Thoracic aorta (tissue), 2 donors: ENCODE measurements at places on chromosomes 4 and X. TPM values are rescaled to one million over a fixed set of nuclear protein-coding genes. Genes with fewer than 3 reads are reported as not detected.

Gene FRMD7
- total RNA-seq: 0.27 TPM

Gene STARD8
- 15.8 TPM for total RNA-seq

Gene DMD
- total RNA-seq: 233 TPM

Gene XAGE1B
- total RNA-seq: not detected

- H3K4me1 ChIP-seq: no peaks in the 10 kb centered on the region
- no peak overlapping the region for H3K4me3 ChIP-seq
- no peak for DNase-seq
- H3K27me3 ChIP-seq: no peaks in the 10 kb centered on the region
- no peak overlapping the region for H3K27ac ChIP-seq
- H3K36me3 ChIP-seq: no peaks in the 10 kb centered on the region
Measured at GRCh38 chr4:103754844-103755243, 35.1 kb upstream of the TACR3 start.

DNA sequence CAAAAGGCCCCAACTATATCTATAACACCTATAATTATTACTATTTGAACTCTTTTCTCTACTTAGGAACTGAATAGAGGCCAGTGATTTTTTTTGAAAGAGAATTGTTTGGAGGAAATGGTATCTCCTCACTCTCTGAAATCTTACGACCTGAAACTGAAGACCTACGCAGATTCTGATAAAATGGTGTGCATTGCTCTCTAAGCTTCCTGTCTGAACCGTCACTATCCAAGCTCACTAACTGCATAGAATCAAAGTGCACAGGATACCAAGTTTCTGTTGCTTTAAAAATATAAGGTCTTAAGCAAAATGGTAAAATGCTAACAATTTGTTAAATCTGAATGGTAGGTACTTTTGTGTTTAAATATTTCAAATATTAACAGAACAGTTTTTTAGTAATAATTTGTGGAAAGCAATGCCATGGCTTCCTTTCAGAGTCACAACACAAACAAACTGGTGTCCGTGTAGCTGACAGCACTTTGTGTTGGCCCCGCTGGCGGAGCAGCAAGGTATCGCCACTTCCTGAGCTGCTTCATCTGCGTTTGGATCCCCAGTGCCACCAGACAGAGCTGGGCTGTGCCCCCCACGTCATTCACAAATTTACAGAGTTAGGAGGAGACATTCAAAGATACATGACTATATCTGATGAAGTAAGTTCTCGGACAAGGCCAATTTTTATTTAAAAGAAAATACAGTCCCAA lies 313.9 kb downstream of the FBXW7 start:
- no peaks in the 10 kb centered on the region for H3K4me1 ChIP-seq
- H3K36me3 ChIP-seq: no peaks in the 10 kb centered on the region
- H3K4me3 ChIP-seq: no peak overlapping the region

DNA sequence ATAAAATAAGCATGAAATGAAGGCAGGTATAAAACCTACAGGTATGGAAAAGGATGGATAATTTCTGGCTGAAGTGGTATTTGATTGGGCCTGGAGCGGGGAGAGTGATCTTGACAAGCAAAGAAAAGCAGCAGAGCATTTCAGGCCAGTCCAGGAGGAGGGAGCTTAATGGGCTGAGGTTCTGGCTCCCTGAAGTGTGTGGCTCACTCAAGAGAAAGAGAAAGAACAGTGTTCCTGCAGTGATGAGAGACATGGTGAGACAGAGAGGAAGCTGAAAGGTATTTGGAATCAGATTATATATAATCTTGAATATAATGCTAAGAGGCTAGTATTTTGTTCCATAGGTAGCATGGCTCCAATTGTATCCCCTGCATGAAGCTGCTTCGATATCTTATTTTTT lies 153.5 kb downstream of the MGST2 start:
- H3K4me3 ChIP-seq: no peak overlapping the region
- H3K4me1 ChIP-seq: peaks cover 10% of the 10 kb centered on the region
- H3K27ac ChIP-seq: no peak overlapping the region
- H3K27me3 ChIP-seq: no peaks in the 10 kb centered on the region

DNA sequence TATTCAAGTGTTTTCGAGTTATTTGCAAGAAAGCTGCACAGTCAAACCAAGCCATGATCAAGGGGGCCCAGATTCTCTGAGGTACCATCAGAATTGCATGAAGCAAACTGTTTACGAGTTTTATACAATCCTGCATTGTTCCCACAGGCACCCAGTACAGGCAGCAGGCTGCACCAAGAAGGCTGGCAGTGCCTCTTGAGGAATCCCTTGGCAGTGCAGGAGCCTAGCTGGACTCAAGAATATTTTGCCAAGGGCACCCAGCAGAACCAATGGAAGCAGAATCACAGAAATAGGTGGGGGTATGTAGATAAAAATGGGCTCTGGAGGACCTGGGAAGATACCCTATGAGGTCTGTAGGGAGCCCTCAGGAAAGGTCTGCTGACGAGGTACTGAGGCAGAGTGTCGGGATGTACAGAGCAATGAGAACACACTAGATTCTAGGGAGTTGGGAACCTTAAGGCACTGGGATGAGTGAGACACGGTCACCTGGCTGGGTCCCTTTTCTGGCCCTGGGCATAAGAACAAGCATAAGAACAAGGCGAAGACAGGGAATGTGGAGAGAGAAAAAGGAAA lies 2.5 kb upstream of the PLP1 start:
- no peak overlapping the region for H3K27ac ChIP-seq
- no peak for DNase-seq
- no peaks in the 10 kb centered on the region for H3K27me3 ChIP-seq
- no peaks in the 10 kb centered on the region for H3K4me1 ChIP-seq

Gene JCHAIN
- total RNA-seq: 1.6 TPM

GRCh38 chr4:140257461-140258305 lies 103.7 kb upstream of the MAML3 start:
- peaks cover 7% of the 10 kb centered on the region for H3K4me1 ChIP-seq
- H3K27me3 ChIP-seq: no peaks in the 10 kb centered on the region
- no peak overlapping the region for H3K4me3 ChIP-seq
- H3K27ac ChIP-seq: no peak overlapping the region
- H3K36me3 ChIP-seq: no peaks in the 10 kb centered on the region
- DNase-seq: no peak

DNA sequence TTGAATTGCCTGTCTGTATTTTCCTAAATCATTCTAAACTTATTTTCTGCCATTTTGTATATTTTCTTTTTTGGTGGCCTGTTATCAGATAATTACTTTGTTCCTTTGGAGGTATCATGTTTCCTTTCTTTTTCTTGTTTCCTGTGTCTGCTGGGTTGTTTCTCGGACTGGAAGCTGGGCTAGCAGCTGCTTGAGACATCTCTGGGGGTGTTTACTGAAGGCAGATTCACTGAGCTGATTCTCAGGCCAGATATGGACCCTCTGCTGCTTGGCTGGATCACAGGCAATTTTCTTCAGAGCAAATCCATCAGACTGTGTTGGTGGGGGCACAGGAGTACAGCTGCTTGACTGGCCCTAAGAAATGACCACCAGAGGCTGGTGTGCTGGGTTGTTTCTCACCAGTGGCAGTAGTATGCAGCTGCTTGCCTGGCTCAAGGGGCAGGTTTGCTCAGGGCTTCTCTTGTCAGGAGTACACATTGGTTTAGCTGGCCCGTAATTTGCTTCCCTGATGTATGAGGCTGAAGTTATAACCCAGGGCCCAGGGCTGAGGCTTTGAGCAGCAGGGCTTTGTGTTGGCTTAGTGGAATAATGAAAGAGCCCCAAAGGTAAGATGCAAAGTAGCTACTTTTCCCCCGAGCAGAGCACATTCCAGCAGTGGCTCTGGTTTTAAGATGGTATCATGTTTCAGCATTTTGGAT lies 680.6 kb downstream of the TECRL start:
- no peaks in the 10 kb centered on the region for H3K27me3 ChIP-seq
- H3K4me3 ChIP-seq: no peak overlapping the region
- H3K27ac ChIP-seq: no peak overlapping the region
- DNase-seq: no peak
- H3K4me1 ChIP-seq: no peaks in the 10 kb centered on the region
- H3K36me3 ChIP-seq: no peaks in the 10 kb centered on the region

Gene GPR101
- total RNA-seq: not detected

- H3K36me3 ChIP-seq: no peaks in the 10 kb centered on the region
- no peak overlapping the region for H3K4me3 ChIP-seq
- DNase-seq: no peak
- no peaks in the 10 kb centered on the region for H3K27me3 ChIP-seq
- no peaks in the 10 kb centered on the region for H3K4me1 ChIP-seq
Measured at GRCh38 chr4:189177130-189177529, 763.5 kb upstream of the FRG1 start.

DNA sequence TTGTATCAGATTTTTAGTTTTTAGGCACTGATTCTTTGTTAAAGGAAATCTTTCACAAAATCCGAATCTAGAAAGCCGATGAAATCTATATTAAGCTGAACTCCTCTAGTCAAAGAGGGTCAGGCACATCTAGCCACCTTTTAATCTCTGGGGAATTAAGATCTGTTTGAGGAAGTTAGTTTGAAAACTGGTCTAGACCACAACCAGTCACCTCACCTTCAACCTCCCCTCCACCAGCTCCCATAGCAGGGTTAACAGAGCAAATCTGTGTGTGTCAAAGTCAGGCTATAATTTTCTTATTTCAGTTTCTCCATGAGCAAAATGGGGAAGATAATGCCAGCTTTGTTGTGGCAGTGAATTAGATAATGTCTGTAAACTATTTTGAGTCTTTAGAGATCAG lies 110.0 kb upstream of the IGFBP7 start:
- no peak overlapping the region for H3K4me3 ChIP-seq
- H3K4me1 ChIP-seq: no peaks in the 10 kb centered on the region
- no peaks in the 10 kb centered on the region for H3K27me3 ChIP-seq
- no peaks in the 10 kb centered on the region for H3K36me3 ChIP-seq
- no peak overlapping the region for H3K27ac ChIP-seq
- no peak for DNase-seq

GRCh38 chr4:146368209-146368608 lies 153.5 kb downstream of the SLC10A7 start:
- H3K36me3 ChIP-seq: no peaks in the 10 kb centered on the region
- H3K27ac ChIP-seq: no peak overlapping the region
- H3K4me3 ChIP-seq: no peak overlapping the region
- H3K27me3 ChIP-seq: no peaks in the 10 kb centered on the region
- H3K4me1 ChIP-seq: peaks cover 3% of the 10 kb centered on the region
- DNase-seq: no peak

DNA sequence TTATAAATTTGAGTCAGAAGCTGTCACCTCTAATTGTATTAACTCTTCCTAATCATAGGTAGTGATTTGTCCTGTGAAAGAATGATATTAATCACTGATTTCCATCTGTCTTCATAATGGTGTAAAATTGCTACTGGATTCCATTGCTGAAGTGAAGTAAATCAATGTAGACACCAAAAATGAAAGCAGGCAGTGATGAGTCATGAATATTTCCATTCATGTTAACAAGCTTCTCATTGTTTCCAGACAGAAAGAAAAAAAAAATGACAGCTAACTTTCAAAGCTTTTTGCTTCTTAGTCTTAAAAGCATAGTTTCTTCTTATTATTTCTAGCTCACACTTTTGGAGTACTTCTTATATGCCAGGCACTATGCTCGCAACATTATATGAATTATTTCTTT lies 21.5 kb downstream of the FAM114A1 start:
- H3K4me3 ChIP-seq: no peak overlapping the region
- peaks cover 14% of the 10 kb centered on the region for H3K4me1 ChIP-seq
- H3K27ac ChIP-seq: peak overlapping the region; percentile 65
- H3K27me3 ChIP-seq: no peaks in the 10 kb centered on the region
- peaks cover 5% of the 10 kb centered on the region for H3K36me3 ChIP-seq

DNA sequence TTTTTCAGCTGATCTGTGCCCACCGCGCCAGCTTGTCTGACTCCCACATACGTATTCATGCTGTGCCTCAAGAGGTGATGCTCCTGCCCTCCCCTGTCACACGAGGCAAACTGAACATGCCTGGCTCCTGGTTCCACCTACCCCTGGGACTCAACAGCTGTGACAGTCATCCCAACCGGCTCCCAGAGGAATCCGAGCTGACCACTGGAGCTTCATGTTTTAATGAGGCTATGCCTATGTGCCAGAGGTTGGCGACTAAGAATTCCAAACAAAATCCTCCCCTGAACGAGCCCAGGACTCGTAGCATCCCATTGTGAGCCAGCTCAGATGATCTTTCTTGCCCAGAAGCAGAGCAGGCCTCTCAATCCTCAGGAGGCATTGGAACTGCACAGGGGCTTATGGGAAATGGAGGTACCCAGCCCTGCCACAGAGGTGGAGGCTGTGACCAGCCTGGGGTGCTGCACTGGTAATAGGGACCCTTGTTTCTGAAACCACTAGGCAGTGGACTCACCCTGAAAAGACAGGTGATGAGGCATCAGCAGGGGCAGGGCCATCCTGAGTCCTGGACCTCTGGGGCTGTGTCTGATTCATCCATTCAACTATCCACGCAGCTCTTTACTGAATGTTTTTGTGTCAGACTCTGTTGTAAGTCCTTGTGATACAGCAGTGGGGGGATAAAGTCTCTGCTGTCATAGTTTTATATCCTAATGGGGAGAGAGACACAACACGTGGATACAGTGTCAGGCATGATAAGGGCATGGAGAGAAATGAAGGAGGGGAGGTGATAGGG lies 325.0 kb downstream of the EVC2 start:
- no peaks in the 10 kb centered on the region for H3K4me1 ChIP-seq
- no peak for DNase-seq
- H3K27me3 ChIP-seq: no peaks in the 10 kb centered on the region
- H3K36me3 ChIP-seq: no peaks in the 10 kb centered on the region

DNA sequence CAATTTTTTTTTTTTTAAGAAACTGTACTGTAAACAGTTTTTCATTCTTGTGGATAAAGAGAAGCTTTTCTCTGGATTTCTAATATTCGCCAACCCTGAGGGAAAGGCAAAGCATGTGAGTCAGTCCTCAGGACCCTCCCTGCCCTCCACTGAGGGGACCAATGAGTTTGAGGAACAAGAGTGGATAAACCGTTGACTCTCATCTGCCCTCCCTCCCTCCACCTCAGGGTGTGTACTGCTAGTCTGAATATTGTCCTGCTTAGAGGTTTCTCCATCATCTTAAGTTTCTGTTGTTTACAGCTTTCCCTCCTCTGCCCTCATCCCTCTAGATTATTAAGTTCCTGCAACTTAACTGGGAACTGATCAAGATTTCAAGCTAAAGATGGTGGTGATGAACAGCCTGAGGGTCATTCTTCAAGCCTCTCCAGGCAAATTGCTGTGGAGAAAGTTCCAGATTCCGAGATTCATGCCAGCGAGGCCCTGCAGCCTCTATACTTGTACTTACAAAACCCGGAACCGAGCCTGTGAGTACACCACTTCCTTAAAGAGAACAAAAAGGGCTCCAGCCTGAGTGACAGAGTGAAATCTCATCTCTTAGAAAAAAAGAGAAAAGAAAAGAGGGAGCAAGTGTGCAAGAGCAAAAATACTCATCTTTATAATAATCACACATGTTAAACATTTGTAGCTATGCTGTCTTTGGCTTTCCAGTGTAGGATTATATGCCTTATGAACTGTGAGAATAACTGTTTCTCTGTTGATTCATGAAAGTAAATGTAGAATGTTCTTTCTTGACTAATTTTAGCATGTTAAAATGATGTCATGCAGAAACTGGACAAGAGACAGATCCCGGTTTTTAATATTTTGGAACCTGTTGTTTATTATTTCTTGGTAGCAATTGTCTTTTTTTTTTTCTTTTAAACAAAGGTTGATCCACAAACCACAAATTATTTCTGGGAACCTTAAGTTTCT lies 11.9 kb downstream of the CA5B start:
- peak overlapping the region; percentile 77 for H3K27ac ChIP-seq
- H3K27me3 ChIP-seq: no peaks in the 10 kb centered on the region
- peak overlapping the region; percentile 41 for H3K4me3 ChIP-seq
- no peaks in the 10 kb centered on the region for H3K36me3 ChIP-seq
- DNase-seq: no peak
